ENCODE measurements at places on chromosomes 16 and 17.

DNA sequence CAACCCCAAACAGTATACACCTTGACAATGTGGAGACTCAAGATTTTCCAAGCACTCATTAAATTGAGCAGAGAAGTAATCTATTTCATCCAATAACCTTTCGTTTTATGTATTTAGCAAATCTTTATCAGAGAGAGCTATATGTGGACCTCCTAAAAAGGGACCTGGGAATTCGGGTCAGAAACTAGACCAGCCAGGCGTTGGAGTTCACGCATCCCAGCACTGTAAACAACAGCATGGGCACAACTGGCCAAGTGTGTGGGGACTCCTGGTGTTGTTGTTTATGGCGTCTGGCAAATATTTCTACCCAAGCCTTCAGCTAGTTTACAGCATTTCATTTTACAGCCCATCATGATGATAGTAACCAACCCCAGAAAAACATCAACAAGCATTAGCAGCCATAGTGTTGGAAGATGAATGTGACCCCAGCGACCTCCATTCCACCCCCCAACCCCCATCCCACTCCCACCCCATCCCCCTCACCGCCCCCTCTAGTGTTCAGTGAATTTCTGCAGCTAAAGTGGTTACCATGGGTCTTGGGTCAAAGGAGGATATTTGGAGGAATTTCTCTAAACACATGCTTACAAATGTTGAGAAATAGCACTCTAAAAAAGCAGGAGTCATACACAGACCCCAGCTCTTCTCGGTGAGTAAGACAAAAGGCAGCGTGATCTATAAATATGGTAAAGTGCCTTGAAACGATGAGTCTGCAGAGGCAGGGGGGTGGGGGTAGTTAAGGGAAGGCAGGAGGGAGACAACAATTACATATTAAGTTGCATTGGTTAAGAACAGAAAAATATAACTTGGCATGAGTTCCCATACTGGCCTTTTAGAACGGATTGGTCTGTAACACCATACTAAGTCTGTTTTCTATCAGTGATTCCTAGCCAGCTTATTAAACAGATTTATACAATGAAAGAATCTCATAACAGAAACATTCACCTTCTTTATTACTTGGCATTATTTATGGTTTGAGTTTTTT lies 91.4 kb upstream of the TBX2 start:
- no peak for DNase-seq

GRCh38 chr17:51166987-51167931 lies 1.0 kb downstream of the NME2 start:
- DNase-seq, result peak; percentile 67

- no peak for DNase-seq
Observed at GRCh38 chr16:75644240-75645012, 3.0 kb downstream of the KARS1 start.

- no peak for DNase-seq
Observed at GRCh38 chr17:35796942-35797341, 1.5 kb upstream of the MMP28 start.

DNA sequence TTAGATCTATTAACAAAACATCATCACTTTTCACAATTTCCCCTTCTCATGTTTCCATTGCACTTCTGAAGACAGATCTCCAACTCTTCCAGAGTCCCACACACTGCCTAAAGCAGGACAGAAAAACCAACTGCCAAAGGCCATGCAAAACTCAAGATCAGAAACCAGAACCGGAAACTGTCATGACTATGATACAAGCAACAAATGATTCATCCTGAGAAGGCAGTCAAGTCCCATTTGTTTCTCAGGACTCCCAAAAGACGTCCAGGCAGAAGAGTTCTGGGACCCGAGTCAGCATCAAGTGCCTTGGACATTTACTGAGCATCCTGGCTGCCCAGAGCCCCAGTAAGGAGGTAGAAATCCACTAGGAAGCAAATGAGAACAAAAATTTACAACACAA lies 38.8 kb downstream of the ERN1 start:
- no peak for DNase-seq

DNA sequence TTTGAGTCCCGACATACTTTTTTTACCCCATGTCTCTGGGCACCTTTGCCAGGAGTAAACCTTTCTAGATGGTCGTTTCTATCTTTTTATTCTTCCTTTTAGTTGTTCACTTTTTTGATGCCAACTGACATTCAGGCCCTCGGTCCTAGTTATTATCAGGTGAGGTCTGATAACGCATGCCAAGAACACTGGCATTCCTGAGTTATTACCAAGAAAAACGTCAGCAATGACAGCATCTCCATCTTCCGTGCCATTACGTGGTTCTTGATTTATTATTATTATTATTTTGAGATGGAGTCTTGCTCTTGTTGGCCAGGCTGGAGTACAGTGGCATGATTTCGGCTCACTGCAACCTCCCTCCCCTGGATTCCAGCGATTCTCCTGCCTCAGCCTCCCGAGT lies 21.4 kb downstream of the HASPIN start:
- DNase-seq, result no peak

- DNase-seq, result peak; percentile 86
Observed at GRCh38 chr17:63425483-63425882, 20.6 kb downstream of the CYB561 start.

GRCh38 chr16:79821911-79822310 lies 221.4 kb upstream of the MAF start:
- no peak for DNase-seq

DNA sequence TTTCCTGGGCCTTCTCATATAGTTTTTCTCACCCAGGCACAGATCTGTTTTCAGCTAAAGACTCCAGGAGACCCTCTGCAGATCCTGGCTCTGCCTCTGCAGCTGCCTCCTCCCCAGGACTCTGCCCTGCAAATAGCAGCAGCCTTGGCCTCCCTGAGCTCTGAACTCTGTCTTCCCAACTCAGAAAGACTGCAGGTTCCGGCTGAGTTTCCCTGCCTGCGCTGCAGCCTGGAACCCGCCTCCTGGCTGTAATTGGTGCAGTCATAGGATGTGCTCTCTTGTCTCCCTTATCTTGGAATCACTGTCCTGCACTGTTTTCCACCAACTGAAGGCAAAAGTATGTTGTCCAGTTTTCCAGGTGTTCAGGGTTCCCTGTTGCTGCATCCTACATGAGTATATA lies 14.3 kb upstream of the DNASE1 start:
- DNase-seq, result no peak

- no peak for DNase-seq
Observed at GRCh38 chr16:56998352-56998751, 9.0 kb downstream of the NLRC5 start.

DNA sequence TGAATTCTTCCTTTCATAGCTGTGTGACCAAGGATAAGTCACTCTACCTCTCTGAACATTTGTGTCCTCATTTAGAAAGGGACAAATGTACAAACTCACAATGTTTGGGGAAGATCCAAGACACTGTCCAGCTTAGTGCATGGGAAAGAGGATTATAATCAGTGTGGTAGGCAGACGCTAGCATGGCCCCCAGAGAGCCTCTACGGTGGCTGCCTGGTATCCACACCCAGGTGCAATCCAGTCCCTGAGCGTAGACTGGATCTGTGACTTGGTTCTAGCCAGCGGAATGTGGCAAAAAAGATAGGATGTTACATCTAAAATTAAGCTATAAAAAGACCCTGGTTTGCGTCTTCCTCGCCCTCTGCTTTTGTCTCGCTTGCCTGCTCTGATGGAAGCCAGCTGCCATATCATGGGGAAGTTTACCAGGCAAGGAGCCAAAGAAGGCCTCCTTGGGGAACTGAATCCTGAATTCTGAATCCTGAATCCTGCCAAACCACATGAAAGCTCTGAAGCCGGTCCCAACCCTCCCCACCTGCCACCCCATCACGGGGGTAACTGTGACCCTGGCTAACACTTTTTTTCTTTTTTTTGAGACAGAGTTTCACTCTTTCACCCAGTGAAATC lies 51.7 kb downstream of the PLXDC1 start:
- DNase-seq, result peak; percentile 51

DNA sequence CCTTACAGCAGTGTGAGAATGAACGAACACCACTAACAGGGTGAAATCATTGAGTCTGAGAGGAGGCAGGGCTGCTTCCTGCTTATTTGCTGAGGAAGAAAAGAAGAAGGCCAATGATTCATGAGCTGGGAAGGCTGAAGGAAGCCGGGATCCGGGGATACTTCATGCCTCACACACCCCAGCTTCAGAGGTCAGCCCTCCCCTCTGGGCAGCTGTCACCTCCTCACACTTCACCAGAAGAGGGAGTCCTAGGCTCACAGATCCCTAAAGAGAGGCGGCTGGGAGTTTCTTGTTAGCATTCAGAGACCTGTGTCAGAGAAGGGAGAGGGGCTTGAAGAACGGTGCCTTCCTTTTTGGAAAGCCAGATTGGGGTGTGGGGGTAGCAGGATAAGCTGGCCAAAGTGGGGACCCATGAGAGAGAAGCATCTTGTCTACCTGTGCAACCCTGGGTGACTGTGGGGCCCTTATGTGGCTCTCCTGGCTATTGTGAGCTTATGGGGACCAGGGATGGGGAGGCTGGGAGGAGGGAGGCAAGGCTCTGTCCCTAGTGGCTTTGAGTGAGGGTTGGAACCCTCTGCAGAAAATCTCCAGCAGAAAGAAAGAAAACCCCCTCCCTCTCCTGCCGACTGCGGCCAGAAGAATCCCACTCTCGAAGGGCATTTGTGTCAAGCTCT lies 94.6 kb downstream of the RGS9 start:
- DNase-seq, result peak; percentile 59

- DNase-seq, result no peak
Observed at GRCh38 chr16:5581908-5582307, 484.3 kb upstream of the EEF2KMT start.

- no peak for DNase-seq
Observed at GRCh38 chr17:27342059-27342458, 48.1 kb downstream of the WSB1 start.

- DNase-seq, result no peak
Observed at GRCh38 chr16:57245472-57246113, 534 bp downstream of the ARL2BP start.

- DNase-seq, result no peak
Observed at GRCh38 chr17:15392326-15392741, 50.9 kb upstream of the TEKT3 start.

DNA sequence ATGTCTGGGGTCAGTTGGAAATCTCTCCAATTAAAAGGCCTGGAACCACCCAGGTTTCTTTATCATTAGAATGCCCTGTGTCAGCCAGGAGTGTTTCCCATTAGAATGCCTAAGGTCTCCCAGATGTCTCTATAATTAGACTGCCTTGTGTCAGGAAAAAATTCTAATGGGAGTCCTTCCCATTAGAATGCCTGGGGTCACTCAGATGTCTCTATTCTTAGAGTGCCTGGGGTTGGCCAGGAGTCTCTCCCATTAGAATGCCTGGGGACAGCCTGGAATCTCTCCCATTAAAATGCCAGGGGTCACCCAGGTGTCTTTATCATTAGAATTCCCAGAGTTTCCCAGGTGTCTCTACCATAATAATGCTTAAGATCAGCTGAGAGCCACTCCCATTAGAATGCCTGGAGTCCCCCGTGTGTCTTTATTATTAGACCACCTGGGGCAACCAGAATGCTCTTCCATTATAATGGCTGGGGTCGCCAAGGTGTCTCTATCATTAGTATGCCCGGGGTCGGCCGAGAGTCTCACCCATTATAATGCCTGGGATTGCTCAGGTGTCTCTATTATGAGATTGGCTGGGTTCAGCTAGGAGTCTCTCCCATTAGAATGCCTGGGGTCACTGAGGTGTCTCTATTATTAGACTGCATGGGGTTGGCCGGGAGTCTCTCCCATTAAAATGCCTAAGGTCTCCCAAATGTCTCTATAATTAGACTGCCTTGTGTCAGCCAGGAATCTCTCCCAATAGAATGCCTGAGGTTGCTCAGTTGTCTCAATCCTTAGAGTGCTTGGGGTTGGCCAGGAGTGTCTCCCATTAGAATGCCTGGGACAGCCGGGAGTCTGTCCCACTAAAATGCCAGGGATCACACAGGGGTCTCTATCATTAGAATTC lies 2254.6 kb downstream of the TP53TG3F start:
- DNase-seq, result no peak
